ENCODE measurements at places on chromosomes 6 and 20. TPM values are rescaled to one million over a fixed set of nuclear protein-coding genes. Genes with fewer than 3 reads are reported as not detected.

MICB gene
- total RNA-seq: 19.6 TPM

E2F3 gene
- total RNA-seq: 17.3 TPM

CGAS gene
- 24.1 TPM for total RNA-seq

CEBPB gene
- 28.9 TPM for total RNA-seq

PRRC2A gene
- total RNA-seq: 280 TPM

HLA-DMA gene
- total RNA-seq: 11.8 TPM

BTBD3 gene
- total RNA-seq: 11.6 TPM

Data from activated CD4-positive, alpha-beta T cell treated with anti-CD3 and anti-CD28 coated beads for 36 hours (primary cell).